ENCODE measurements at places on chromosomes 6 and 20.

DNA sequence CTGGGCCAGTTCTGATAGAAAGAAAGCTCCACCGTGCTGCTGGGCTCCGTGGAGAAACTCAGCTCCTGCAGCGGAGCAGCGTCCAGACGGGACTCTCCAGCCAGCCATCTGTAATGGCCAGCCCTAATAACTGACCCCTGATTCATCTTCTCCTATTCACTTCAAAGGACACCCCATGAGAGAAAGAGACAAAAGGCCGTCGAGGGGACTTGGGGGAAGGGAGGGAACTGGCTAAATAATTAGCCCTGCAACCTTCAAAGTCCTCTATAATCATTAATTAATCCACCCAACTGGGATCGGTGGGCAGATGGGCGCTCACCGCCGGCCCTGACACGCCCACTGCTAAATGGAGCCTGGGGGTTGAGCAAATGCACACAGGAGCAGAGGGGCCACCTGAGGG, 512.4 kb downstream of the CD83 start:
- no peaks in the 10 kb centered on the region for H3K36me3 ChIP-seq
- H3K4me1 ChIP-seq: no peaks in the 10 kb centered on the region
- no peaks in the 10 kb centered on the region for H3K27me3 ChIP-seq
- no peak overlapping the region for H3K27ac ChIP-seq
- no peak overlapping the region for H3K4me3 ChIP-seq

GRCh38 chr20:62177307-62177706, 5.5 kb upstream of the MTG2 start:
- DNase-seq: no peak
- peaks cover 4% of the 10 kb centered on the region for H3K4me1 ChIP-seq
- H3K27ac ChIP-seq: no peak overlapping the region
- H3K36me3 ChIP-seq: peaks cover 20% of the 10 kb centered on the region

DNA sequence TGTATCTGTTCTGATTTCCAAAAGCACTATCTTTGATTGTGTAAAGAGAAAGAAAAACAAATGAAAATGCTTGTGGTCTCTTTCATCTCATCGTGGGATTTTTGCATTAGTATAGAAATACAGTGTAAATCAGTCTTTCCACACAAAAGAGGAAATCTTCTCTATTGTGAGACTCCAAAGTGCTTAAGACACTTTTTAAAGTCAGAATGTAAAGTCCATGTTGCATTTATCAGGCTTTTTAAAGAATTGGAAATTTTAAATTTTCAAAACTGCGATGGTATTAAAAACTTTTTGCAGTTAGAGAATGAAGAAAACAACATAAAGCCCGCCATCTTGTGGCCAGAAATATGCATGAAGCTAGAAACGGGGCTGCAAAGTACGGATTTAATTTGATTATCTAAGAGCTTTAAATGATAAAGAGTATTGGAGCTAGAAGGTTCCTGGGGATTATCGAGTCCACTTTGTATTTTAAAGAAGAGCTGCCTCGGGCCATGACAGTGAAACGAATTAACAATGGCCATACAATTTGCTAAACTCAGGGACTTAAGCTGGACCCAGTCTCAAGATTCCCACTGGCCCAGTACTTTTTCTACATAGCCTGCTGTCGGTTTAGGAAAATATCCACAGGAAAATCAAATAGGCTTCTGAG, 339.6 kb downstream of the ARHGAP18 start:
- H3K4me3 ChIP-seq: peak overlapping the region; percentile 31
- H3K36me3 ChIP-seq: no peaks in the 10 kb centered on the region
- H3K27ac ChIP-seq: no peak overlapping the region
- no peaks in the 10 kb centered on the region for H3K27me3 ChIP-seq

DNA sequence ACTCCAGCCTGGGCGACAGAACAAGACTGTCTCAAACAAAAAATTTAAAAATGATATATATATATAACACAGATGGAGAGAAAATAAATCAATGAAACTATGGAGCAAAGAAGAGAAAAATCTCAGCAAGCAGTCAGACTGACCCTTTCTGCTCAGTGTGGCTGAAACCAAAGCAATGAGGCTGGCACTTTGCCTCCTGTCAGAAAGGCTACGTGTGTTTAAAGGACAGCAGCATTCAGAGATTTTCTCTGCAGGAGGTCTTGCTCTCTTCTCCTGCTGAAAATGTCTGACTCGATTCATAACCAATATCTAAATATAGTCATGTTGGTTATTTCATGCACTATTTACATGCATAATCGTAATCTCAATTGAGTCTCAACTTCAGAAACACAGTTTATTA, 527.0 kb upstream of the JARID2 start:
- no peak overlapping the region for H3K4me3 ChIP-seq
- no peak overlapping the region for H3K27ac ChIP-seq
- no peaks in the 10 kb centered on the region for H3K36me3 ChIP-seq
- DNase-seq: no peak
- no peaks in the 10 kb centered on the region for H3K4me1 ChIP-seq

DNA sequence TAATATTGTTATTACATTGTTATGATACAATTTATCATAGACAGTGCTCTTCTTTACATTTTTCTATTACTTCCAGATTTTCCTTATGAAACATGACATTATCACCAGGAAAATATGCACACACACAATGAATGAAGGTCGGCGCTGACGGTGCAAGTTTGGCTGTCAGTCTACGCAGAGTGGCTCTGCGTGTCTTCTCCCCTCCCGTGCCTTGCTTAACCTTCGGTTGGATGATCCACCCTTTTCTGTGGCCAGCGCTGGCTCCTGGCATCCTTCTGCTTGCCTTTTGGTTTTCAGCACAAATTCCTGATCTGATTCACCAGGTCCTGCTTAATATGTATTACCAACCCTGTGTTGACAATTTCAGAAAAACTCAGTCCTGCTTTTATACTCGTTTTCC, 157.4 kb downstream of the TSHZ2 start:
- no peaks in the 10 kb centered on the region for H3K27me3 ChIP-seq
- H3K27ac ChIP-seq: no peak overlapping the region
- no peak for DNase-seq
- H3K36me3 ChIP-seq: no peaks in the 10 kb centered on the region
- no peaks in the 10 kb centered on the region for H3K4me1 ChIP-seq
- no peak overlapping the region for H3K4me3 ChIP-seq

GRCh38 chr6:135268263-135268662, 87.2 kb downstream of the MYB start:
- H3K36me3 ChIP-seq: no peaks in the 10 kb centered on the region
- no peak overlapping the region for H3K4me3 ChIP-seq
- DNase-seq: no peak

DNA sequence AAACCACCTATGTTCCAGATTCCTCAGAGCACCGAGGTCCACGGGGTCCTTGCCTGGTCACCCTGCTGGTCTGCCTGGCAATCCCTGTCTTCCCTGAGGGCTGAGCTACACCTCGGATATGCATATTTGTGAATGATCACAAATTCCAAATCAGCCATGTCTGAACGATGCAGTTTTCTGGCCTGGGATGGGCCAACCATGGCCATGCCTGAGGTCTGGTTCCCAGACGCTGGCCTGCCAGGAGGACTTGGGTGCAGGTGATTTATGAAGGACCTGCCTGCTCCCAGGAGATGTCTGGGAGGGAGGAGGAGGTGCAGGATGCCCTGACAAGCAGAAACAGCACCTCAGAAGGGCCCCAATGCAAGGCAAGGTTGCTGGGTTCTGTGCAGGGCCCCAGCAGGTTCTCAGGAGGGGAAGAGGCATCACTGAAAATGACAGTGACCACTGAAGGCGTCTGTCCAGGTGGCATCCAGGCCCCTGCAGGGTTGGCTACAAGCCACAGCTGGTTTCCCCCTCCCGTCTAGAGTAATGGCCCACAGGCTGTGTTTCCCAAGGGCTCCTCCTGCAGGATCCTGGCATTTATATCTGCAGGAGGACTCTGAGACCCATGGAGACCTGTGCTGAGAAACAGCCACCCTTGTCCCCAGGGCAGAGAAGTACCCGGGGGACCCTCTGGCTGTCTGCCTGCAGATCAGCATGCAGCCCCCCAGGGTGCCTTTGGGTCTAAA, 205.3 kb downstream of the TAF4 start:
- no peak overlapping the region for H3K4me3 ChIP-seq
- no peaks in the 10 kb centered on the region for H3K36me3 ChIP-seq
- no peaks in the 10 kb centered on the region for H3K4me1 ChIP-seq
- DNase-seq: no peak
- no peaks in the 10 kb centered on the region for H3K27me3 ChIP-seq

DNA sequence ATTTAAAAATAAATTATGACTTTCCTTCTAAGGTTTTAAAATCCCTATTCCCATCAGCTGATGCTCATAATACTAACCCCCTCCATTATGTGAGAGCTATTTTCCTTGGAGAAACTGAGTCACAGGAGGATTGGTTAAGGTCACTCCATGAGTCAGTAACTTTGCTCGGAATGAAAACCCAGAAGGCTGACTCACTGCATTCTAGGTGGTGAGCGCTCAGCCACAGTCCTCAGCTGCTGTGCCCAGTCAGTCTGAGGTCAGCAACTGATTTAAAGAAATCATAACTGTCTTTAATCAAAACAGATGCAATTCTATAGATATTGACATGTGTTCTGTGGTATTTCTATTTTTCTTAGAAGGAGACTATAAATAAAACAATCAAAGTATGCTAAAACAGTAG, 359.2 kb downstream of the GJA1 start:
- no peak overlapping the region for H3K27ac ChIP-seq
- H3K4me3 ChIP-seq: no peak overlapping the region
- no peaks in the 10 kb centered on the region for H3K36me3 ChIP-seq
- peak; percentile 66 for DNase-seq
- H3K4me1 ChIP-seq: no peaks in the 10 kb centered on the region
- no peaks in the 10 kb centered on the region for H3K27me3 ChIP-seq

- H3K4me3 ChIP-seq: no peak overlapping the region
- H3K27me3 ChIP-seq: no peaks in the 10 kb centered on the region
- peaks cover 5% of the 10 kb centered on the region for H3K4me1 ChIP-seq
- peaks cover 35% of the 10 kb centered on the region for H3K36me3 ChIP-seq
Observed at GRCh38 chr20:33858666-33859065, 47.5 kb downstream of the CHMP4B start.

GRCh38 chr6:123201869-123202372, 205.9 kb downstream of the CLVS2 start:
- no peak overlapping the region for H3K4me3 ChIP-seq
- no peak for DNase-seq
- H3K27me3 ChIP-seq: no peaks in the 10 kb centered on the region
- no peak overlapping the region for H3K27ac ChIP-seq
- no peaks in the 10 kb centered on the region for H3K4me1 ChIP-seq

Measured in ascending aorta (tissue), 2 donors.